ENCODE measurements at places on chromosomes 2 and 18.

GRCh38 chr2:237879058-237879430 lies 19.6 kb downstream of the RAMP1 start:
- DNase-seq = no peak

DNA sequence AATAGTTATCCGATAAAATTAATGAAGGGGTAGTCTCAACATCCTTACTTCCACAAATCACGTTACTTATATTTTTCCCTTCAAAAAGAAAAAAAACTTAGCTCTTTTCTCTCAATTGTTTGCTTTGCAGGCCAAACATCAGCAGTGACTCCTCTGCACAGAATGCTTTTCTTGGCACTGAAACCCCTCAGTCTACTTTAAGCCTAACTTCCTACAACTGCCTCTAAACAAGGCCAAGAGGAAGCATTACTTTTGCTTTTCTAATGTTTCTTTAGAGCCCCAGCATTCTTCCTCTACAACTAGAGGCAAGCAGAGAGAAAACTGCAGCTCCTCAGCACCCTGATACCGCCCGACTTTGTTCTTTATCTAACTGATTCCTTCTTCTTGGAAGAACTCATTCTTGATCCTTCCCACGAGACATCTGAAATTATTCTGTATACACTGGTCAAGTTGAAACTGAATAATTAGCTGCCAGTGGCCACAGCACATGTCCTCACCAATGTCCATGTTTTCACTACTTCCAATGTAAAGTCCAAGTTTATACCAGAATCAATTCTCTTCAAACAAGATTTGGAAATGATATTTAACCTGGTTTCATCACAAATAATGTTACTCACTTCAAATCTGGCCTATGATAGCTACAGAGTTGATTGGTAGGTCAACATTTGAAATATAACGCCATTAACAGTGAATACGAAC lies 55.3 kb downstream of the DTNB start:
- no peak for DNase-seq

- no peak for DNase-seq
Observed at GRCh38 chr2:192888109-192888508, 693.4 kb upstream of the TMEFF2 start.

DNA sequence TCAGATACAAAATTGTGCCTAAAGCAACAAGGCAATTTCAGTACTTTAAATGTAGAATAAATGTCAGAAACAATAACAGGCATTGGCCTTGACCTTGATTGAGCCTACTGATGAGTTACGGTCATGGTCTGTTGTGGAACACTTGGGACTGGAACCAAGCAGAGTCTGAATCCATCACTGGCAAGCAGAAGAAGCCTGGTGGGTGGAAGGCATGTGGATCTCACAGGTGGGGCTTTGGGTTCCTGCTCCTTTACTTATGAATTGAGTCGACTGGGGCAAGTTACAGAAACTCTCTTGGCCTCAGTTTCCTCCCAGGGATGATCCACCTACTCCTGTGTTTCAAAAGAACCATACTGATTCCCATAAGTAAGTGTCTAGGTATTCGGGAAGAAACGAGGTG lies 102.3 kb downstream of the KCNF1 start:
- DNase-seq = no peak

DNA sequence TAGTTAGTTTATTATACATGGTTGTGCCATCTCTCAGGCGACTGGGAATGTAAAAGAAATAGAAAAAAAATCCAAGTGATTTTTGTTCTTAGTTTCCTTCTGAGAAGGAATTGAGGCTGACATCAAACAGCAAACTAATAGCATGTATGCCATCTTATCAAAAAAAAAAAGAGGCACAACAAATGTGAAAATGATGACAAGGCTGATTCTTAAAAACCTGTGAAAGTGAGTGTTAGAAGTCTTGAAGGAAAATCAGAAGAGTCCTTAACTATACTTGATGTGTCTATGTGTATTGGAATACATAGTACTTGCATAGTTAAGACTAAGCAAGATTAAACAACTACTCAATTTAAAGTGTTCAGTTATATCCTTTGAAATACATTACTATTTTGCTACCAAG lies 161.0 kb downstream of the CCDC85A start:
- no peak for DNase-seq

- no peak for DNase-seq
Observed at GRCh38 chr2:74747411-74748080, 86.4 kb upstream of the HK2 start.

GRCh38 chr2:53234548-53234903 lies 533.1 kb upstream of the CHAC2 start:
- no peak for DNase-seq
